ENCODE measurements at places on chromosomes 6 and 20. TPM values are rescaled to one million over a fixed set of nuclear protein-coding genes. Genes with fewer than 3 reads are reported as not detected.

- peaks cover 71% of the 10 kb centered on the region for H3K36me3 ChIP-seq
- no peaks in the 10 kb centered on the region for H3K27me3 ChIP-seq
- DNase-seq = no peak
Observed at GRCh38 chr20:41119614-41120561, 17.5 kb upstream of the PLCG1 start.

VPS16 gene
- 26.1 TPM for total RNA-seq

DNA sequence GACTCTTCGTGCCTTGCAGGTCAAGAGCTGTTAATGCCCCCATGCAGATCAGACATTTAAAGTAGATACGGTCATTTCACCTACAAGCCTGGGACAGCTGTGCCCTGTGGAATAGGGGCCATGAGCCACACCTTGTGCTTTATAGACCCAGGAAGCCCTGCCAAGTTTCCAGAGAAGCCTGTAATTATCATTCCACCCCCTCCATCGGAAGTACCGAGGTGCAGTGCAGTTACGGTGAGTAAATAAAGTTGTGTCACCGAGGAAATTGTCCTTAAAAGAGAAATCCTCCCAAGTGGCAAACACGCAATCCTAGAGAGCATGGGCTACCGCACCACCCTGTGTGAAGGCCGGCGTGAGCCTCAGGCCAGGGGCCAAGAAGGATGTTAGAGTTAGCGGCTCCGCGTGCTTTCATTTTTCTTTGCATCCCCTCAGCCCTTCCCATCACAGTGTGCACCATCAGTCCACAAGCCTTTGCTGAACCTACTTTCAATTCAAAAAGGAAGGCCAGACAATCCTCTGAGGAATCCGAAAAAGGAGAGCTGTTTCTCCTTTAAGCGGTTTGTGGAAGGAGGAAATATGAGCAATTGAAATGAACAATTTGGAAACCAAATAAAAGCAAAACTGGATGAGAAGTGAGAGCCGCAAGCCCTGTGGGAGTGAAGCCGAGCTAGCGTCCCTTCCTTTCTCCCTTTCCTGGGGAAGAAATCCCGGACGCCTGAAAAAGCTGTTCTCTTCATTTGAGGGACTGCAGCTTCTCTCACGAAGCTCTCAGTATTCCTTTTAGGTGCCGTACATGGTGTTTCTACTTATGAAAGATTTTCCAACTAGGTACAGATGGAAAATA lies 183.3 kb upstream of the PDE10A start:
- no peak overlapping the region for H3K4me3 ChIP-seq
- H3K4me1 ChIP-seq = peaks cover 15% of the 10 kb centered on the region
- peaks cover 7% of the 10 kb centered on the region for H3K27me3 ChIP-seq
- no peak overlapping the region for H3K27ac ChIP-seq
- DNase-seq = no peak
- H3K36me3 ChIP-seq = no peaks in the 10 kb centered on the region

- H3K4me1 ChIP-seq = no peaks in the 10 kb centered on the region
- no peak overlapping the region for H3K27ac ChIP-seq
- H3K4me3 ChIP-seq = no peak overlapping the region
- no peaks in the 10 kb centered on the region for H3K27me3 ChIP-seq
Observed at GRCh38 chr6:5490501-5491069, 229.3 kb downstream of the FARS2 start.

OGFR gene
- 60.6 TPM for total RNA-seq

DNA sequence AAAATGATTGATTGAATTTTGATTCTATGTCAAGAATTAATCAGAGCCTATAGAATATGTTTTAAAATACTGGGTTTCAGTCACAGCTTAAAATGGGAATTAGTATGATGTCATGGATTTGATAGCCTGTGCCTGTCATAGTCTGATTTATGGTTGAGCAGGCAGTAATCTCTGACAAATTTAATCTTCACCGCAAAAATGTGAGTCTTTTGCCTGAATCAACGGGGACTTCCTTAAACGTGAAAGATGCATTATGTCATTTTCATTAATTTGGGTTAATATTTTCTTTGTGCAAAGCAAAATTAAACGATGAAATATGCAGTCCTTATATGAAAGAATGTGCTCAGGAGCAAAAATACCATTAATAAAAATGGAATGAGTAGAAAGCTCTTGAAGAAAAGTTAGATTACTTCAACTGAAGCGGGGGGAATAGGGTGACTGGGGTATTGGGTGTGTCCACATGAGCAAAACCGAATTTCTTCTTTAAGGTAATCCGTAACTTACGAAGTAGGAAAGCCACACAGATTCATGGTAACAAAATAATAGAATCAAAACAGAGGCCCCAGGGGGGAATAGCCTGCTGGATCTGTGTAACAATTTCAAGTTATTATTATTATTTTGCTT lies 339.6 kb upstream of the NOX3 start:
- H3K27ac ChIP-seq = no peak overlapping the region
- H3K27me3 ChIP-seq = no peaks in the 10 kb centered on the region
- no peaks in the 10 kb centered on the region for H3K36me3 ChIP-seq
- H3K4me1 ChIP-seq = no peaks in the 10 kb centered on the region
- no peak overlapping the region for H3K4me3 ChIP-seq
- no peak for DNase-seq

NOP56 gene
- total RNA-seq = 138 TPM

GRCh38 chr20:54148947-54149764 lies 24.6 kb downstream of the CYP24A1 start:
- H3K27ac ChIP-seq = no peak overlapping the region
- H3K4me1 ChIP-seq = no peaks in the 10 kb centered on the region
- H3K27me3 ChIP-seq = no peaks in the 10 kb centered on the region
- H3K36me3 ChIP-seq = no peaks in the 10 kb centered on the region
